AG04450 (cell line): ENCODE measurements at places on chromosomes 13 and 19. TPM values are rescaled to one million over a fixed set of nuclear protein-coding genes. Genes with fewer than 3 reads are reported as not detected.

DNA sequence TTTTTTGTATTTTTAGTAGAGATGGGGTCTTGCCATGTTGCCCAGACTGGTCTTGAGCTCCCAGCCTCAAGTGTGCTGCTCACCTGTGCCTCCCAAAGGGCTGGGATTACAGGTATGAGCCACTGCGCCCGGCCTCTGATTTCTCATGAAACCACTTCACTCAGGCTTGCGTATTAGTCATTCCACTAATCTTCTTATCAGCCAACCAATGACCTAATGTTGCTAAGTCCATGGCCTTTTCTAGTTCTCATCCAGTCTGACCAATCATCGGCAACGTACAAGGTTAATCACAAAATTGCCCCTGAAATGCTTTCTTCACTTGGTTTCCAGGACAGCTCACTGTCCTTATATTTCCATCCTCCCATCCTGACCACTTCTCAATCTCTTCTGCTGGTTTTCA lies 605.3 kb upstream of the SLC10A2 start:
- DNase-seq = no peak

- no peak for DNase-seq
Measured at GRCh38 chr19:46886546-46887239, 25.9 kb downstream of the ARHGAP35 start.

- no peak for DNase-seq
Measured at GRCh38 chr19:14533450-14533849, 4.1 kb downstream of the TECR start.

GRCh38 chr19:15234431-15235130 lies 2.3 kb upstream of the EPHX3 start:
- no peak for DNase-seq

- DNase-seq = no peak
Measured at GRCh38 chr19:48510421-48511268, 990 bp downstream of the LMTK3 start.

GRCh38 chr19:560121-560520 lies 12.3 kb upstream of the BSG start:
- no peak for DNase-seq

DNA sequence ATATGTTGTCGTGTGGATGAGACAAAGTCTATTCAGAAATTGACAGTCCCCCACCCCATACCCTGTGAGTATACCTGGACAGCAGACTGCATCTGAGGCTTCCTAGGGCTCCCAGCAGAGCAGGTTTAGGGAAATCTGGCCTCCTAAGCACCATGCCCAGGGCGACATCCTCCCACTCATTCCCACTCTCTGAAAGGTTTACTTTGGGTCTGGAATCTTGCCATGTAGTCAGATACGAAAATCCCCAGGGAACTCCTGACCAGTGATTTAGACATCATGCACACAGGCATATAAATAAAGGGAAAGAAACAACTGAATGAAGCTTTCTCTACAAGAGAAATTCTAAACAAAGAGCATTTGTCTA lies 717 bp upstream of the NALCN start:
- DNase-seq = peak; percentile 26

GRCh38 chr19:57389730-57390598 lies at the start of gene ZNF548:
Gene ZNF548 (plus strand): TSS chr19:57389854. CDS start chr19:57390100, 246 bp downstream.
- DNase-seq = peak; percentile 99

- no peak for DNase-seq
Measured at GRCh38 chr13:26950968-26951367, 190.4 kb upstream of the GPR12 start.

- DNase-seq = no peak
Measured at GRCh38 chr13:94956417-94957110, 244.2 kb upstream of the SOX21 start.

GRCh38 chr19:55228403-55229031 lies at the start of gene TMEM86B:
Gene TMEM86B (minus strand): TSS chr19:55228763. CDS start chr19:55228741, 22 bp downstream.
- DNase-seq = no peak

DNA sequence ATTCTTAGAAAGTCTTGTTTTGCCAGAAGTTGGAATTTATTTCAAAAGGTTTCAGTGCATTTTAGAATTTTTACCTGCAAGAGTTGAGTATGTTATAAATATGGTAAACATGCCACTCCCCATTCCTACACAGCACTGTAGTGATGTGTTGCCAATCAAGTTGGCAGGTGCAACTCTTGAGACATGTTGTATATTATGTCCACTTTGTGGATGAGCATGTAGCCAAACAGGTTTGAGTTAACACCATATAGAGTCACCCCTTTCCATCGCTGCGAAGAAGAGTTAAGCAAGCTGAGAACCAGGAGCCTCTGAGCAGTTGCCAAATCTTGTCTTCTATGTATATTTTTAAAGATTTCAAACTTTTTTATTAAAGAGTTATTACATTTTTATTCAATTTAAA lies 359.8 kb downstream of the LMO7 start:
- no peak for DNase-seq

Gene C19orf44
- 1.8 and 2.3 TPM in 2 replicates for polyA plus RNA-seq

Gene ERVV-1
- not detected in 2 replicates for polyA plus RNA-seq

Gene LYPD3
- 0.60 and 1.0 TPM in 2 replicates for polyA plus RNA-seq

Gene IFI30
- 6.9 and 8.1 TPM in 2 replicates for polyA plus RNA-seq

Gene LTBP4
- polyA plus RNA-seq = 41.3 and 70.3 TPM in 2 replicates
